Skin of body (tissue), 3 donors: ENCODE measurements at places on chromosomes 4 and X.

GRCh38 chr4:8381814-8382581 is 58.5 kb downstream of the ACOX3 start:
- no peak for DNase-seq

- no peak for DNase-seq
These were observed 340.0 kb upstream of the NDST4 start for GRCh38 chr4:115453416-115453815.

- DNase-seq, result no peak
These were observed 27.0 kb upstream of the PROM1 start for GRCh38 chr4:16110661-16111290.

GRCh38 chr4:185096032-185096653 is 46.9 kb upstream of the SLC25A4 start:
- DNase-seq, result no peak

GRCh38 chr4:76212851-76213414 is 691 bp downstream of the SCARB2 start:
- DNase-seq, result peak; percentile 56

DNA sequence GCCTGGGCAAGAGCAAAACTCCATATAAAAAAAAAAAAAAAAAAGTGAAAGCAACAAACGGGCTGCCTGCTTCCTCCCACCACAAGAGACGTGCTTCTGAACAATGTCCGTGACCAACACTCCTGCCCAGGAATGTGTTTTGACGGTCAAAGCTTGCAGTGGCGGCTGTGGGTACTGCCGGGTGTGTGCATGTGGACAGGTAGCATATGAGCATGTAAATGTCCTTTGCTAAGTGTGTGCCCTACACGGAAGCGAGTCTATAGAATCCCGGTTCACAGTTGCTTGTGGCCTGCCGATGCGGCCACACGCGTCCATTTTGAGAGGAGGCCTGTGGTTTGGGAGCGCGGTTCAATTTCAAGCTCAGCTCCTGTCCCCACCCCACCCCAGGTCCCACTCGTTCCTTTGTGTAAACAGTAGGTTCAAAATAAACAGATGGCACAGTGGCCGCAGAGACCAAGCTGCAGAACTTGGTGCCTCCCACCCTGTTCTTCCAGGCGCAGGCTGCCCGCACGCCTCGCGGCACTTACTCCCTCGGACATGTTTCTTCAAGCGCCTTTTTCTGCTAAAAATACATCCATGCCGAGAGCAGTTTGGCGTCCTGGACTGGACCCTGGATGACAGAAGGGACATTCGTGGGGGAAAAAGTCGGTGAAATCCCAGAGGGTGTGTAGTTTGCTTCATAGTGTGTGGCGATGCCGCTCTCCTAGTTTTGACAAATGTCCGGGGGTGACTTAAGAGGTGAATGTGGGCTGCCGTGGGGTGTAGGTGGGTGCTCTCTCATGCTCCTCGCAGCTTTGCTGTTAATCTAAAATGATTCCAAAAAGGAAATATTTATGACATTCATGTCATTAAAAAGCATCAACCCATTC is 11.5 kb upstream of the NKX1-1 start:
- no peak for DNase-seq

- DNase-seq, result no peak
These were observed 467.8 kb downstream of the GRXCR1 start for GRCh38 chr4:43360296-43360695.

DNA sequence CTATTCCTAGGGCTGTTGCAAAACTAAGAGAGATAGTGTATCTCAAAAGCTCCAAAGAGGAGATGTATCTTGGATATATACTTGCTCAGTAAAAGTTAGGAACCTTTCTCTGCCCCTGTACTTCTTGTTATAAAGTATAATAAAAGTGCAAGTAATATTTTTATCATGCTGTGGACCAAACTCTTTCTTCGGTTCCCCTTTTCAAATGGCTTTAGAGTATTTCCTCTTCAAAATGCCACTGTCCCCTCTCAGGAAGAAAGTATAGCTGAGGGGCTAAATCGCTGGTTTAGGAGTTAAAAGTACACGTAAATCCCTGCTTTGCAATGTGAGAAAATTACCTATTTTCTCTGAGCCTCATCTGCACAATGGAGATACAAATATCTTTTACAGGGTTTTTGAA is 169.1 kb upstream of the FTHL17 start:
- DNase-seq, result no peak

DNA sequence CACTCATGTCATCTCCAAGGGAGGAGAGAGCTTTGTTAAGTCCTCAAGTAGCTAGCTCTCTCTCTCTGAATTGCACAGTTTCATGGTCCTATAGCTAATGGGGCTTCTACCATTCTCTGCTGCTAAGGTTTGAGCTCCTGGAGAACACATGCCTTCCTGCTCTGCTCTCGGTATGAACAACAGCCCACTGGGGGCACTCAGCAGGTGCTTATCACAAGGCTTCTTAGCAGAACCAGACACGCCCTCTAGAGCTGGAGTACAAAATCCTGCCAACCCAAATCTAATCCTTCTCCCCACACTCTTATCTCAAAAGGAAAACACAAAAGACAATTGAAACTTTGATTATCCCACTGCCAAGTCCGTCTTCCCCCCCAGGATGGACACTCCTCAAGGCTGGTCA is 176.5 kb downstream of the HS3ST1 start:
- no peak for DNase-seq

- DNase-seq, result peak; percentile 18
These were observed 792 bp downstream of the PPID start for GRCh38 chr4:158722291-158722916.

DNA sequence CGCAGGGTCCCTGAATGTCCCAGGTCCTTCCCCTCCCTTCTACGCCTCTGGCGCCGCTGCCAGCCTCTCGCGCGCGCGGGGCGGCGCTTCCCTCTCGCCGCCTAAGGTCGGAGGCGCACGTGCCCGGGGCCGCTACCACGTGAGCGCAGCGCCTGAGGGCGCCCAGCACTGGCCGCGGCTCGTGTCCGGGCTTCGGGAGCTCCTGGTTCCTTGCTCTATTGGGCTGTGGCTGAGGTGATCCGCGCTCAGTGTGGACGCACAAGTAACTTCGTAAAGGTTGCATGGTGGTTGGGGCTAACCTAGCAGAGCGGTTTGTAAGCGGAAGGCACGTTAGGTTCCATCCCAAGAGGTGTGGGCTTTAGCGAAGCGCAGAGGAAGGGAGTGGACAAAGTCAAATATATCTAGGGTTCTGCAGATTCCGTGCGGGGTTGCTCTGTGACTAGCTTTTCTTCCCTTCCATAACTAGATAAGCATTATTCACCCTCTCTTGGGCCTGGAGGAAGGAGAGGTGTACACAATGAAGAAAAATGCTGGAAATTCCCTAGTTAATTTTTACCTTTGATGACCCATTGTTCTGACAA is 1.8 kb downstream of the TLL1 start:
- DNase-seq, result no peak

GRCh38 chrX:141468940-141469339 is 115.6 kb downstream of the SPANXA1 start:
- DNase-seq, result no peak

DNA sequence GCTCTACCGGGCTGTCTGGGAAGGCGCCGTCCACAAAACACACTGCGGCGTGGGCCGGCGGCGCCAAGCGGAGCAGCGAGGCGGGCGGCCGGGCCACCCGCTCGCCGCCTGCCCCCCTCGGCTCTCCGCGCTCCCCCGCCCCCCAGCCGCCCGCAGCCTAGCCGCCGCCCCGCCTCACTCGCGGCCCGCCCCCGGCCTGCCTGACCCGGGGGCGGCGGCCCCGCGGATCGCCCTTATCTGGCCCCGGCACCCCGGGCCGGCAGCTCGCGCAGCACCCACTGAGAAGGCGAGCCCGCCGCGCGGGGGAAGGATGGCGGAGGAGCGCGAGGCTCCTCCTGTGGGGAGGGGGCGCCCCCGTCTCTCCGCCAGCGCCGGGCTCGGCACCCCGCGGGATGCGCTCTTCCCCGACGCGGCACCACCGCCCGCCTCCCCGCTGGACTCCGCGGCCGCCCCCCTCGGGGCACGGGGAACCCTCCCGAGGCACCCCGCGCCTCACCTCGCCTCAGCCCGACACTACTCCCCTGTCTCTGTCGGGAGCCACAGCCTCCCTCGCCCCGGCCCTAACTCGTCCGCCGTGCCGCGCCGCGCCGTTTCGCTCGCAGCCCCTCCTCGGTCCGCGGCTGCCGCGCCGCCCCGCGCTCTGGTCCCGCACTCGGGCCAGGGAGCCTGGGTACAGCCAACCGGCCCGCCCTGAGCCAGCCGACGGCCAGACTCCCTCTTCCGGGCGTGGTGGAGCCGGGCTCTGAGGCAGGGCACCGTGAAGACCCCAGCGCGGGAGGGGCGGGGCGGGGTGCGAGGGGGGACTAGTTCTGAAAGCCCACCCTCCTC is 566 bp downstream of the ATP11C start:
- DNase-seq, result no peak

DNA sequence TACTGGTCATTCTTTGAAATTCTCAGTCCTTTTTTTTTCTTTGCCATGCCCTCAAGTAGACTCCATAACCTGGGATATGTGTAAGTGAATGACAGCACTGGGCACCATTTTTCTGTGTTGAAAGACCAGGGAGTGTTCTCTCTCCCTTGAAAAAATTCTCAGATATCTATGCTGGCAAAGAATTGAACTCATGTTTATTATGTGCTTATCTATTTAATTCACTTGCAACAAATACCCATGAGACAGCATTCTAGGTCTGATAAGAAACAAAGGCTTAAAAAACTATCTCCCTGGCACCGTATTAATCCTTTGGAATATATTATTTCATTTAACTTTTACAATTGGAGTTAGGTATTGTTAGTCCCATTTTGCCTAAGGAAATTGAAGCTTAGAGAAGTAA is 36.7 kb downstream of the LARP7 start:
- no peak for DNase-seq

DNA sequence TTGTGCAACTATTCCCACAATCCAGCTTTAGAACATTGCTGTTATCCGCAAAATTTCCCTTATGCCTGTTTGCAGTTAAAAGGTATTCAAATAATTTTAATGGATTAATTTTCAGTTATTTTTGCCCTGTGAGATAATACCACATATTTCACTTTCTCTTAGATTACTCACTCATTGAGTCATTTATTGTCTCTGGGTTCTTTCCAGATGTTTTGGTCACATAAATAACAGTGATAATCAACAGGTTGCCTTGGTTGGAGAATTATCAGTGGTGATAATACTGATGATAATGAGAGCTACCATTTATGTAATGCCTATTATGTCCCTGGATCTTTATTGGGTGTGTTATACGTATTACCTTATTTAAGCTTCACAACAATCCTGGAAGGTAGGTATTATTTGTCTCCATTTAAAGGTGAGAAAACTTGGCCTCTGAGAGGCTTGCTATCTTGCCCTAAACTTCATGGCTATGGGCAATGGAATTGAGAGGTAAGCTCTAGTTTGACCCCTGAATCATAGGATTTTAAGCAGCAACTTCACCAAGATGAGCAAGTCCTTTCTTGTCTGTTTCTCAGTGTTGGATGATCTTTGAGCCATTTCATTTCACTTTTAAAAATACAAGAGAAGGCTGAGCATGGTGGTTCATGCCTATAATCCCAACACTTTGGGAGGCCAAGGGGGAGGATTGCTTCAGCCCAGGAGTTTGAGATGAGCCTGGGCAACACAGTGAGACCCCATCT is 87.4 kb downstream of the KIT start:
- DNase-seq, result no peak

DNA sequence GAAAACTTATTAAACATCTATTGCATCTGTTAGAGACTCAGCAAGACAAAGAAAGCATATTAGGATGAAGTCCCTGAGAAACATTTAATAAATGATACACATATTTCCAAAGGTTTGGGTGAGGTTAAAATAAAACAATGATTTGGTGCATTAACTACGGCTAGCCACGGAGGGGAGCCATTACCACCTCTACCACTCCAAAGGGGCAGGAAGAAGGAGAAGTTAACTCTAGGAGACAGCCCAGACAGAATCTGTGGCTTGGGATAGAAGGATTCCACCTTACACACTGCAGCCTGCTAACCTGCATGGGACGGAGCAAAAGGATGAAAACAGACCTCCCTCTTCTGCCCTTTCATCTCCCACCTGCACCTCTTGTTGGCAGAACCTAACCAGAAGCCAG is 189.1 kb upstream of the C1QTNF7 start:
- DNase-seq, result peak; percentile 55

GRCh38 chr4:102871772-102872171 is 3.0 kb downstream of the CISD2 start:
- DNase-seq, result no peak

GRCh38 chrX:39888730-39889129 is 209.0 kb downstream of the BCOR start:
- DNase-seq, result no peak

DNA sequence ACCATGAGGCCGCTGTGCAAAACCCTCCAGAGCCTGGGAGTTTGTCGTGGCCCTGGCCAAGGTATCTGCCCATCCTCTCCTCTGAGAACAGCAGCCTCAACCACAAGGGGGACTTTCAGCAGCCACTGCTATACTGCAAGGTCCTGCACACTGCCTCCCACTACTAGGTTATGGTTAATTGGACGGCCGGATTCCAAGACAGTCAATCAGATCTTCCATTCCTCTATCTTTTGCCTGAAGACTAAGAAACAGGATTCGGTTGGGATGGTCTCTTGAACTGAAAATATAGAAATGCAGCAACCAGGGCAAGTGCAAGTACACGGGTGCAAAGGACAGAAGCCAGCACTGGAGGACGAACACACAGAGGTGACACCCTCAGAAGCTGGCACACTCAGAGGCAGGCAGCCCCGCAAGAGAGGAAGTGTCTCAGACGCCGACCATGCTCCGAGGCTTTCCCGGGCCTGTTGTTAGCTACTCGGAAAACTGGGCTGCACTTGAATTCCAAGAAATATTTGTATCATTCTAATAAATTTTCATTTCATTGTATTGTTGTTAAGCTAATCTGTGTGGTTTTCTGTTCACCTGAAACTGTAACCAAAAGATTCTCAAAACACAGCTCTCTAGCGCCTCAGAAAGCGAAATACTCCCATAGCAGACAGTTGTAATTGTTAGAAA is 63.3 kb downstream of the AFAP1 start:
- no peak for DNase-seq

GRCh38 chr4:136935305-136935704 is 597.0 kb downstream of the PCDH18 start:
- DNase-seq, result no peak

DNA sequence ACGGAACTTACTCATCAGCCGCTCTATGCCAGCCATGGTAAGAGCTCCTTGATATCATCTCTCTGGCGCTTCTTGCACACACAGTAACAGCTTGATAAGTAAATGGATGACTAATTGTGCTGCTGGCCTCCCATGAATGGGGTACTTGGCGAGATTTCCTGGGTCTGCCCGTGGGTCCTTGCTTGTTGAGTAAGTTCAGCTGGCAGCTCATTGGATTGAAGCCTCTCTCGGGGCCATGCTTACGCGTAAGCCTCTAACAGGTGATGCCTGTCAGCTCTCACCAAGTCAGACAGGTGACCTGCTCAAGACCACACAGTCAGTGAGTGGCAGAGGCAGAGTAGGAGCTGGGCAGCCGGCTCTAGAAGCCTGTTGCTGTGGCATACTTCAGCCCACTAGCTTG is 7.7 kb downstream of the NSG1 start:
- DNase-seq, result no peak

GRCh38 chr4:72569719-72570235 is 756 bp upstream of the ADAMTS3 start:
- no peak for DNase-seq

GRCh38 chr4:53014881-53015280 is 152.8 kb downstream of the RASL11B start:
- no peak for DNase-seq

GRCh38 chr4:168153596-168154440 is 61.5 kb downstream of the ANXA10 start:
- peak; percentile 18 for DNase-seq
